ENCODE measurements at places on chromosomes 16 and 17. TPM values are rescaled to one million over a fixed set of nuclear protein-coding genes. Genes with fewer than 3 reads are reported as not detected.

The BCAR1 gene
- polyA plus RNA-seq: 17.8 TPM

The SLFN12L gene
- polyA plus RNA-seq: 0.09 TPM

The FBXO39 gene
- polyA plus RNA-seq: 3.3 TPM

The SOX9 gene
- 47.3 TPM for polyA plus RNA-seq

The LRRC75A gene
- polyA plus RNA-seq: not detected

DNA sequence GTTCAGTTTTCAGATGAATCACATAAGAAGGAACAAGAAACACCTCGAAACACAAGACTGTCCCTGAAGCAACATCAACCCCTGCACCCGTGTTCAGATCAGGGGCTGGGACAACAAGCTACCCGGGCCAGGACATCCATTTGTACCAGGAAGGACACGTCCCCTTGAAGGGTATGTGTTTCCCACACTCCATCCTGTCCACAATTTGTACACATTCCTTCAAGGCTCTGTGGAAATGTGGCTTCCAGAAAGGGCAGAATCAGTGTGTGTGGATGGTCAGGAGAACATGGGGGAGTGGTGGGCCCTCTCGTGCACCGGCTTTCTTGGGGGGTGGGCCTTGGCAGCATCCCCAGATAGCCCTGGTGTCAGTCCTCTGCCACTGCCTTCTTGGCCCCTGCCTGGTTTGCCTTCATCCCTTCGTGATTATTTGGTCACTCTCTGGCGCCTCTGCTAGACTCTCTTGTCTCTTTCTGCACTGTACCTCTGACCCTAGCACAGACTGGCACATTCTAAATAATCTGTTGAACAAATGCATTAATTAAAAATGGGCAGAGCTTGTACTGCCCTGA is 10.3 kb downstream of the KIFC3 start:
- no peak overlapping the region for H3K27ac ChIP-seq
- H3K36me3 ChIP-seq: peaks cover 31% of the 10 kb centered on the region
- no peaks in the 10 kb centered on the region for H3K27me3 ChIP-seq
- H3K4me3 ChIP-seq: no peak overlapping the region

DNA sequence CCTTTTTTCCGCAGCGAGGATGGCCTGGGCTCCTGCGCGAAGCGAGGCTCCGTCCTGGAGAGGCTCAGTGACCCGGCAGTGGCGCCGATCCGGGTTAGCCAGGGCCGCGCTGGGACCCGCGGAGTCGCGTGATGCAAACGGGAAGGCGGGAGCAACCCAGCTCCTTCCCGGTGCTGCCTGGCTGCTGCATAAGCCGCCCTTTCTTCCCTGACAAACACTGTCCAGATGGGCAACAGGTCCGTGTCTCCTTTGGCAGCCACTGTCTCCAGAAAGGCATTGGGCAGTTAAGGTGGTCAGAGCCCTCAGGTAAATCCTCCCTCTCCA is 21.8 kb upstream of the ZNHIT3 start:
- no peaks in the 10 kb centered on the region for H3K36me3 ChIP-seq
- no peak overlapping the region for H3K4me3 ChIP-seq
- DNase-seq: no peak
- H3K4me1 ChIP-seq: no peaks in the 10 kb centered on the region

GRCh38 chr17:40491486-40491885 is 9.9 kb downstream of the TNS4 start:
- peak; percentile 74 for DNase-seq
- H3K4me1 ChIP-seq: peaks cover 95% of the 10 kb centered on the region

DNA sequence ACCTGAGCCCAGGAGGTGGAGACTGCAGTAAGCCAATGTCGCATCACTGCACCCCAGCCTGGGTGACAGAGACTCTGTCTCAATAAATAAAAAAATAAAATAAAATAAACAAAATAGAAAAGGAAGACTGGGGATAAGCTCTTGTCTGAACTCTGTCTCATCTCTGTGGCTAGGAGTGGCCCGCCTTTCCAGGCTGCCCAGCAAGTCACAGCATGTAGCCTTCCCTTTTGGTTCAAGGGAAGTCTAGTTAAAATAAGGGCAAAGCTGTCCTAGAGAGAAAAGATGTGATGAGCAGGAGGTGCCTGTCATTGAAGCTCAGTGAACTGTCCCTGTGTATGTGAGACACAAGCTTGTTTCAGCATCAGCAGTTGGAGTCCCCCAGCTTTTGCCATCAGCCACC is 2.7 kb upstream of the GFAP start:
- H3K27me3 ChIP-seq: no peaks in the 10 kb centered on the region
- peak; percentile 41 for DNase-seq
- H3K4me3 ChIP-seq: peak overlapping the region; percentile 40
- no peaks in the 10 kb centered on the region for H3K36me3 ChIP-seq
- H3K27ac ChIP-seq: no peak overlapping the region
- peaks cover 29% of the 10 kb centered on the region for H3K4me1 ChIP-seq

GRCh38 chr16:75343941-75344340 is 89.4 kb downstream of the CFDP1 start:
- H3K27me3 ChIP-seq: no peaks in the 10 kb centered on the region
- no peak for DNase-seq
- H3K4me3 ChIP-seq: no peak overlapping the region
- H3K27ac ChIP-seq: no peak overlapping the region

DNA sequence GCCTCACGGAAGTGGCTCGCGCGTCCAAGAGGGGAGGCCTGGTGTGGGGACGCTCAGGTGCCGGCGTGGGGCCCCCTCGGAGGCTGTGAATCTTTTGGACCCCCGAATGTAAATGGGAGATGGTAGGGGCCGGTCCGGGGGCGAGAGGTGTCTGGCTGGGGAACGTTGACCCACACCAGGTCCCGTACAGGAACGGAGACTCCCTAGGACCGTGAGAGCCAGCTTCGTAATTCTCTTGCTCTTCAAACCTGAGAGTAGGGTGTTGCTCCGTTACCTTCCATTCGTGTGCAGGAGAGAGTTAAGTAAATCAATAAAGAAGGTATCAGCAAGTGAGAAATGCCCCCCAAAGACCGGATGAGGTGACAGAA is 481 bp downstream of the LYRM1 start:
- H3K36me3 ChIP-seq: peaks cover 7% of the 10 kb centered on the region
- peak overlapping the region; percentile 98 for H3K27ac ChIP-seq
- DNase-seq: no peak

- peak overlapping the region; percentile 85 for H3K27ac ChIP-seq
- H3K4me1 ChIP-seq: peaks cover 34% of the 10 kb centered on the region
- DNase-seq: peak; percentile 48
Measured at GRCh38 chr16:47461598-47462266, 601 bp downstream of the PHKB start.

DNA sequence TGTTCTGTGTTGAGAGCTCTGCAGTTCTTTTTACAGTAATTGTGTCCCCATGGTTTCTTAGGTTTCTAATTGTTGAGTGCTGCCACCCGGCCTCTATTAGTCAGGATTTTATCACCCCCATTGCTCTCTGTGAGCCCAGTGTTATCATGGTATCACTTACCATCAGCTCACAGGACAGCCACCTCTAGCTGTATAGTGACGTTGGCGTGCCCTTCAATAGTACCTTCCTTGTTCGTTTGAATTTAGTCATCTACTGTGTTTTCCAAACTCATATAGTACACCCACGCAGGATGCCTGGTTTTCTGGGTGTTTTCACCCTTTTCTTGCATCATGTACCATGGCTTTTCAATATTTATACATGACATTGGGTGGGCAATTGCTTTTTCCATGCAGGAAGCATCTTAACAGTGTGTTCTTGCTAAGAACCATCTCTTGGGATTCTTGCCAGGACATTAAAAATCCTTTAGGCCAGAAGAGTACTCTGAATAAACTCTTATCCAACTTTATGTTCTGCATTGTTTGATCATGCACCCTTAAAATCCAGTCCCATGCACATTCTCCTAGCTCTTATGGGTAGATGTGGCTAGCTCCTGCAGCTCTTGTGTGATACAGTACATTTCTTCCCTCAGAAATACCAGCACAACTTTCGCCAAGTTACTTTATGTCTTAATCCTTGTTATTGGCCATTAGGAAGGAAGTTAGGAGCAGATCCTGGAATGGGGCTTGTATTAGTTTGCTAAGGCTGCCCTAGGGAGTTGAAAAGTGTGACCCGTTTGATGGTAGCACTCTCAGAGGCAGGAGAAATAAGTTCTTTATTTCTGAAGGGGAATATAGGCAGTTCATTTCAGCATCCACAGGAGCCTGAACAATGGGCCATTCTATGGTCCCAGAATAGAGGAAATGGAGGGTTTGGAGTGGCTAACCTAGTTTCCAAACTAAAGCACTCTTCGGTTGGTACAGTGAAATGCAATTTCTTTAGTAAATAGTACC is 11.3 kb upstream of the ABCA10 start:
- H3K27me3 ChIP-seq: no peaks in the 10 kb centered on the region
- no peaks in the 10 kb centered on the region for H3K36me3 ChIP-seq
- no peak overlapping the region for H3K4me3 ChIP-seq

DNA sequence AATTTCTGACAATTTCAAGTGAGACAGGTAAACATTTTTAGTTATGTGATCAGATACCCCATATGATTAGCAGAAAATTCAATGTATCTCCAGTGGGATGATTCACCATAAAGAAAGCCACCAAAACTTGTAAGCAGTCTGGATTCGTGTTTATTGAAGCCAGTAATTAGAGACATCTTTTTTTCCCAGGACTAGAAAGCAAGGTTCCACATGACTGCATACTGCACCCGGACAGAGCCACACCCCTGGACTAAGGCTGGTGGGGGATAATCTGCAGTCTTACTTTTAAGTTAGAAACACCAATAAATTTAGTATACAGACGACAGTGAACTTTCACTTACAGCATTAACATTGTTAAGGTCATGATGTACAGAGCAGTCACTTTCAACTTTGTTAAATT is 24.2 kb upstream of the CMTM4 start:
- peaks cover 16% of the 10 kb centered on the region for H3K36me3 ChIP-seq
- no peak overlapping the region for H3K4me3 ChIP-seq
- H3K27ac ChIP-seq: no peak overlapping the region

- no peaks in the 10 kb centered on the region for H3K27me3 ChIP-seq
- no peak overlapping the region for H3K27ac ChIP-seq
- no peak overlapping the region for H3K4me3 ChIP-seq
- no peaks in the 10 kb centered on the region for H3K36me3 ChIP-seq
- DNase-seq: no peak
Measured at GRCh38 chr16:57314161-57314785, 29.8 kb upstream of the PLLP start.

DNA sequence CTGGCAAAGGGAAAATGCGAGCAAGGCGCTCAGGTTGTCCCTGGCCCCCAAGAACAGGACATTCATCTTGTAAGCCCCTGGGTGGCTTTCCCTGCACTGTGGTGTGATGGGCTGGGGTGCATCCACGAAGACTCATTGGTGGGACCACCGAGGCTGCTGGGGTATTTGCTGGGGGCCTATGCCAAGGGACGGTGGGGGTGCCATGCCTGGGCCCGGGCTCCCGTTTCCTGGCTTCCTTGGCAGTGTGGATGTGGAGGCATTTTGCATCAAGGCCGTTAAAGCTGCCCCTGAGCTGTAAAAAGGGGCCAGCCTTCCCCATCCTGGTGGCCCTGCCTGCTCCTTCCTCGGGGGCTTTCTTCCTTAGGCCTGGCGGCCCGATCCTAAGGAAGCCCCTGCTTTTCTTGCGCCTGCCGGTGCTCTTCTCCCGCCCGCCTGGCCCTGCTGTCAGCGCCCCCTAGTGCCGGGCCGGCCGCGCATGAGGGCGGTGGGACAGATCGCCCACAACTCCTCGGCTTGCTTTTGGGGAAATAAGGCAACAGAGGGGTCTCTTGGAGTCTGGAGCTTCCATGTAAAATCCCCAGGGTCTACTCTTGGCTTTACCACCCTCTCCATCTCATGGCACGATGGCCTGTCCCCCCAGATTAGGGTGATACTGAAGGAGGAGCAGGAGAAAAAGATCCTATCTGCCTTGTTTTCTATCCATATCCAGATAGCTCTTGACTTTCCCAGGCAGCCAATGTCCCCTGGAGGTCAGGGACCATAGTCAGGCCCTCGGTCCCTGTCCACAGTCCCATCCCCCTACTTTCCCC is 9.8 kb upstream of the TBX2 start:
- peaks cover 22% of the 10 kb centered on the region for H3K27me3 ChIP-seq
- H3K27ac ChIP-seq: no peak overlapping the region
- DNase-seq: no peak
- H3K4me3 ChIP-seq: no peak overlapping the region
- H3K4me1 ChIP-seq: no peaks in the 10 kb centered on the region

DNA sequence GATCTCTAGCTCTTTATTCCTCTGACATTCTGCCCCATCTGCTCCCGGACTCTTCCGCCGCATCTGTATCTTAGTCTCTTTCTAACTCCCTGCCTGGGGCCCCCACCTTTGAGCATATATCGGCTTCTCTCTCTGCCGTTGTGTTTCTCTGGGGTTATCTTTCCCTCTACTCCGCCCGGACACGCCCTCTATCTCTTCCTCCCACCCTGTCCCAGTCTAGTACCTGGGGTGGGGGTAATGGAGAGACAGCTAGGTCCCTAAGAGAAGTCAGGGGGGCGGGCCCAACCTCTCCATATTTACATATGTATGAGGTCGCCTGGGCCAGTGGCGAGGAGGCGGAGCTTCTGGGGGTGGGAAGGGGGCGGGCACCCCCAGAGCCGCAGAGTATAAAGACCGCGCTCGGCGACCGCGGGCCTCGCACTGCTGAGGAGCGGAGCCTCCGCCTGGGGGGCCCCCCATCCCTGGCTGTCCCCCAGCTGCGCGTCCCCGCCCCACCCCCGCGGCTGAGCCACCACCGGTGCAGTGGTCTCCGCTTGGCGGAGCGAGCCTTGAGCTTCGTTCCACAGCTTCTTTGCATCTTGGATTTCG is at the start of gene ATP1B2:
Gene ATP1B2 (plus strand): TSS at position 418 of the 588 bp plus-strand sequence. CDS start 593 bp downstream, outside the sequence.
- DNase-seq: no peak
- no peak within 1 kb of the TSS for H3K27ac ChIP-seq
- peak within 1 kb of the TSS; percentile 20 for H3K4me3 ChIP-seq
- H3K4me1 ChIP-seq: peaks cover 4% of the 10 kb centered on the region
- no peaks in the 10 kb centered on the region for H3K36me3 ChIP-seq
- H3K27me3 ChIP-seq: peaks cover 45% of the 10 kb centered on the region

DNA sequence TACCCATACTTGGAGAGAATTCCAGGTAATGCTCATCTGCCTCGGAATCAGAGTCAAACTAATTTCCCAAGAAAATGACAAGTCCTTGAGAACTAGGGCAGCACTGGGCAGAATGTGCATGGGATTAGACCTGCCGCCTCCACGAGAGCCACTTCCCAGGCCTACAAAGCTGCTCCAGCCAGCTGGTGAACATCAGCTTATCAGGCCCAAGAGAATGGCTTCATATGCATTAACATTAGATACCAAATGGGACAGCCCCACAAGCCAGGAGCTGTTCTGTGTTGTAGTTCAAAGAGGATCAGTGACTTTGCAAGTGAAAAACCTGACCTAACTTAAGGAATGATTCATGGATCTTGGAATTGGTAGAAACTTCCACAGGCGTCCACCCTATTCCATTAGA is 203.3 kb downstream of the CYLD start:
- no peak for DNase-seq
- H3K36me3 ChIP-seq: no peaks in the 10 kb centered on the region
